ENCODE measurements at places on chromosomes 3 and 15. TPM values are rescaled to one million over a fixed set of nuclear protein-coding genes. Genes with fewer than 3 reads are reported as not detected.
A peak's percentile ranks its signal among the peaks of the same experiment; 100 is the strongest.

Gene PLCH1
- total RNA-seq: 0.37 TPM

DNA sequence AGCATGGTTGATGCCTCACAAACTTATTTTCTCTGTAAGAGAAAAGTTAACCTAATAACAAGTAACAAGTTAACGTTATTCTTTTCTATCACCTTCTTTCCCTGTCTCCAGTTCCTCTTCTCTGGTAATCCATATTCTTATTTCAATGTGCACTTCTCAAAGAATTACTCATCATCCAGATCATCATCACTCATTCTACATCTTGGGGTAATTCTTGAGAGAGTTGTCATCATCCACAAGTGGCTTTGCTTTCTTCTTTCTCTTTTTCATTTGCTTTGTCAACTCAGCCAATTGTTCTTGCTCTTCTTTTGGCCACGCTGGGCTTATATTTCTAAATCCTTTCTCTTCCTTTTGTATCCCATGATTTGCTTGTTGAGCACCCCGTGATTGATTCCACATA lies 20.8 kb upstream of the RNF111 start:
- no peak overlapping the region for H3K4me3 ChIP-seq
- H3K36me3 ChIP-seq: no peaks in the 10 kb centered on the region
- peaks cover 3% of the 10 kb centered on the region for H3K27me3 ChIP-seq
- no peaks in the 10 kb centered on the region for H3K4me1 ChIP-seq
- no peak for DNase-seq

DNA sequence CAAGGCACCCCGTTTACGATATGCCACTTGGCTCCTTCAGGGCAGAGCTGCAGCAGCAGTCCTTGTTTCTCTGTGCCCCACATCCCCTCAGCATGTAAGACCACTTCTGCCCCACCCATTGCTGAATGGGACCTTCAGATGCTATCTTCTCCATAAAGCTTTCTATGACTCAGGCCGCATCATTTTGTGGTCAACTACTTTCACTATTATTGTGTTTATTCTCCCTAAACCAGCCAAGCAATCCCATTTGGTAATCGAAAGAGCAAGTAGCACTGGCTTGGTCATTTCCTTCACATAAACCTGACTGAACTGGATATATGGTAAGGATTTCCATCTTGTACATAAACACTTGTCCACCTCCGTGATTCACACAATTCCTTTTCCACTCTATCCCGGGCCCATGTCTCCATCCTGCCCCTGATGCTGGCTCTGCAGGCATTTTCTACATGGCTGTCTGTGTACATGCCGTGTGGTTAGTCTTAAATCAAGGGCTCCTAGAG lies 25.7 kb downstream of the LIPC start:
- peak; percentile 22 for DNase-seq
- H3K27ac ChIP-seq: peak overlapping the region; percentile 37
- H3K36me3 ChIP-seq: peaks cover 5% of the 10 kb centered on the region
- no peaks in the 10 kb centered on the region for H3K27me3 ChIP-seq

GRCh38 chr3:128483657-128484403 lies 9.2 kb downstream of the GATA2 start:
- H3K27ac ChIP-seq: no peak overlapping the region
- DNase-seq: no peak
- peaks cover 16% of the 10 kb centered on the region for H3K4me1 ChIP-seq
- H3K36me3 ChIP-seq: no peaks in the 10 kb centered on the region
- no peak overlapping the region for H3K4me3 ChIP-seq
- peaks cover 62% of the 10 kb centered on the region for H3K27me3 ChIP-seq

DNA sequence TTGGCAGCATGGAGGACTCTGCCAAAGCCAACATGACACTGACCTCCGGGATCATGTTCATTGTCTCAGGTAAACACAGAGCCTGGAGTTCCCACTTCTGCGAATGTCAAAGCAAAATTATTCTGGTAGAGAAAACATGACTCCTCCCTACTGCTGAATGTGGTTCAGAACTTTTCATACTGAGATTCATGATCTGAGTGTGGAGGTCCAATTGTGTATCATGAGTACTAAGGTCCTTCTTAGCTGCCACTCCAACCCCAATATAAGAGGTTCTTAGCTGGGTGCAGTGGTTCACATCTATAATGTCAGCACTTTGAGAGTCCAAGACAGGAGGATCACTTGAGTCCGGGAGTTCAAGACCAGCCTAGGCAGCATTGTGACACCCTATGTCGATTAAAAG lies 13.8 kb downstream of the CLDN18 start:
- no peaks in the 10 kb centered on the region for H3K36me3 ChIP-seq
- H3K27me3 ChIP-seq: no peaks in the 10 kb centered on the region
- H3K27ac ChIP-seq: no peak overlapping the region
- DNase-seq: no peak

GRCh38 chr3:119311081-119311925 lies 17.1 kb downstream of the ARHGAP31 start:
- H3K4me3 ChIP-seq: no peak overlapping the region
- H3K4me1 ChIP-seq: peaks cover 7% of the 10 kb centered on the region
- H3K36me3 ChIP-seq: no peaks in the 10 kb centered on the region
- no peak overlapping the region for H3K27ac ChIP-seq
- H3K27me3 ChIP-seq: no peaks in the 10 kb centered on the region
